Dermis microvascular lymphatic vessel endothelial cell (primary cell): ENCODE measurements at places on chromosomes 11 and 22. TPM values are rescaled to one million over a fixed set of nuclear protein-coding genes. Genes with fewer than 3 reads are reported as not detected.

Gene IGSF9B
- total RNA-seq: not detected in 2 replicates

Gene SLC15A3
- total RNA-seq: 5.3 and 6.3 TPM in 2 replicates

Gene KRTAP5-1
- total RNA-seq: not detected in 2 replicates

Gene F2
- total RNA-seq: not detected in 2 replicates

Gene GTSE1
- total RNA-seq: 3.4 and 6.3 TPM in 2 replicates

Gene NAALAD2
- total RNA-seq: 0.26 and 0.51 TPM in 2 replicates

Gene ZC3H12C
- 10.5 and 11.4 TPM in 2 replicates for total RNA-seq

Gene KLHDC7B
- not detected in 2 replicates for total RNA-seq

Gene ALG8
- 20.9 and 24.5 TPM in 2 replicates for total RNA-seq

Gene YPEL4
- total RNA-seq: 0.13 TPM in 2 replicates

Gene KCNJ1
- total RNA-seq: under 0.01 and 0.13 TPM in 2 replicates

Gene SMIM35
- total RNA-seq: not detected in 2 replicates

Gene KCNK4
- total RNA-seq: not detected in 2 replicates

Gene TMA7B
- total RNA-seq: not detected in 2 replicates
